Stimulated activated CD4-positive, alpha-beta T cell treated with anti-CD3 and anti-CD28 coated beads, Interleukin-2, amount 100 ng/mL, for 24 hours (primary cell): ENCODE measurements at places on chromosomes 16 and 17.

- no peak for DNase-seq
These were observed 30.7 kb upstream of the GSE1 start for GRCh38 chr16:85582229-85582991.

- DNase-seq, result no peak
These were observed 31.7 kb downstream of the RPH3AL start for GRCh38 chr17:320809-321385.

DNA sequence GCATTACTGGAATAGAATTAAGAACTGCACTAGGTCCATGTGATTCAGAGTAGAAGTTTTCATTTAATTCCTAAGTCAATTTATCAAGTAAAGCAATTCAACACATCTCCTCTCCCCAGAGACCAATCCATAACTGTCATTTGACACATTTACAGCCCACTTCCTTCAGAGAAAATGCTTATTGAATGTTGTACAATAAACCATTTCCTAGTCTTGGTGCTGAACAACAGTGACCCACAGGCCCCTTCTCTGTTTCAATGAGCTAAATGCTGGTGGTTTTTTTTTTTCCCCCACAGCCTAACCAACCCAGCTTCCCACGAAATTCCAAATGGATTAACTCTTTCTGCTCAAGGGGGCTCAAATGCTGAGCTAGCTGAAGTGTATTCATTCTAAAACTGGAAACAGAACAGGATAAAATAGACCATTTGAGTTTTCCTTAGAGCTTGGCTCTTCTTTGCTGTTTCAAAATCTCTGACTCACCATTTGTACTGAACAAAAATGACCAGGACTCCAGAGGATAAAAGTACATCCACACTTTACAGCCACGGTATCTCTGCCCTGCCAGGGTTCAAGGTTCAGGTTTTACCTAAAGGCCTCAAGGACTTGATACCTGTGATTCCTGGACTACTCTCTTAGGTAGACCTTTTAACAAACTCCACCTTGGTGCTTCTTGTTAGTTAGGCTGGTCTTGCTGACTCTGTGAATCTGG, 62.3 kb downstream of the TMEM100 start:
- DNase-seq, result no peak

- DNase-seq, result no peak
These were observed 20.1 kb downstream of the IRX3 start for GRCh38 chr16:54266363-54266955.

DNA sequence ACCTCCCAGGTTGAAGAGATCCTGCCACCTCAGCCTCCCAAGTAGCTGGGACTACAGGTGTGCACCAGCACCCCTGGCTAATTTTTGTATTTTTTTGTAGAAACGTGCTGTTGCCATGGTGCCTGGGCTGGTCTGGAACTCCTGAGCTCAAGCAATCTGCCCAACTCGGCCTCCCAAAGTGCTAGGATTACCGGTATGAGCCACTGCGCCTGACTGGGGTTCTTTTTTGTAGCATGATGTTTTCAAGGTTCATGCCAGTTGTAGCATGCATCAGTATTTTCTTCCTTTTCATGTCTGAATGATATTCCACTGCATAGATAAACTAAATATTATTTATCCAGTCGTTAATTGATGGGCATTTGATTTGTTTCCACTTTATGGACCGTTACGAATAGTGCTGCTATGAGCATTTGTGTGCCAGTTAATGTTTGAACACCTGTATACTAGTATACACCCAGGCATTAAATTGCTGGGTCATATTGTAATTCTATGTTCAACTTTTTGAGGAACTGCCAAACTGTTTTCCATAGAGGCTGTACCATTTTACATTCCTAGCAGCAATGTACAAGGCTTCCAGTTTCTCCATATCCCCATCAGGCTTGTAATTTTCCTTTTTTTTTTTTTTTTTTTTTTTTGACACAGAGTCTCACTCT, 24.8 kb upstream of the CEP20 start:
- no peak for DNase-seq

GRCh38 chr17:39364236-39365025, 37.0 kb downstream of the FBXL20 start:
- no peak for DNase-seq

DNA sequence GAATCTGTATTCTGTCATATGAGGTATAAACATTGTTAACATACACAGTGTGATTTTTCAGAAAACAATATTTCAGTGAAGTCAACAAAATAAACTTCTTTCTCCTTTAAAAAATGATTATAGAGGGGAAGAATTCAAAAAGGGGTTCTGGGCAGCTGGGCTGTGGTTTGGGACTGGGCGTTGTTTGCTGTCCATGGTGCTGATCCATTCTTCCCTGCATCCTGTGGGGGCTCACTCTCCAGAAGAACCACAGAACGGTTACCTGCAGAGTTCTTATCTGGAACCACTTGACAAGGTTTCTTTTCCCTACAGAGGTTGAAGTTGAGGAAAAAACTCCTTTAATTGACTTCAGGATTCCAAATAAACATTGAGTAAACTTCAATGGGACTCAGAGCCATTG, 1091.0 kb downstream of the CDH8 start:
- DNase-seq, result no peak

DNA sequence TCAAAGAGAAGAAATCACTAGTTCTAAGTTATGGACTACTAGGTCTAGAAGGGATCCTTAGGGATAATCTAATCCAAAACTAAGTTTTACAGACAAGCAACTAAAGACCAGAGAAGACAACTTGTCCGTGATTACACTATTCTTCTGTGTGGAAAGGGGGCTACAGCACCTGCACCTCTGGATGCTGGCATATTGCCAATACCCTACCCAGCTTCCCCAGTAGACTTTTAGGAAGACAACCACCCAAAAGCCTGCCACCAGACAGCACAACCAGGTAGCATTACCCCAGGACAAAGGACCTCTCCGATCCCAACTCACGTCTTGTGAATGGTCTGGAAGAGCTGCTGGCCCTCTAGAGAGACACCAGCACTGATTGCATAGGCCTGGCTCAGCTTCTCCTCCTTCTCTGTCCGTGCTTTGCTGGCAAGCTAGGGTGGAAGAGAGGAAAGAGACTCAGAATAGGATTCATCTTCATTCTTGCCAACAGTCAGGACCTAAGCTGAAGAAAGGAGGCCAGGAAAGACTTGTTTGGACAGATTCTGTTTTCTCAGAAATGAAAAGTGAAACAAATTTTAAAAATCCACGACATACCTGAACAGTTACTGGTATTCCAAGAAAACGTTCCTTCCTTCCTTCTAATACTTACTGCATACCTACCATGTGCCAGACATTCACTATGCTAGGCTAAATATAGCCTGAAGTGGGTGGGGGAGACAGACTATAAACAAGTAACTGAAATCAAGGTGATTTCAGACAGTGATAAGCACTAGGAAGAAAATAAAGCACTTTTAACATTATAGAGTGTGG, 25.3 kb upstream of the TMEM101 start:
- DNase-seq, result no peak

DNA sequence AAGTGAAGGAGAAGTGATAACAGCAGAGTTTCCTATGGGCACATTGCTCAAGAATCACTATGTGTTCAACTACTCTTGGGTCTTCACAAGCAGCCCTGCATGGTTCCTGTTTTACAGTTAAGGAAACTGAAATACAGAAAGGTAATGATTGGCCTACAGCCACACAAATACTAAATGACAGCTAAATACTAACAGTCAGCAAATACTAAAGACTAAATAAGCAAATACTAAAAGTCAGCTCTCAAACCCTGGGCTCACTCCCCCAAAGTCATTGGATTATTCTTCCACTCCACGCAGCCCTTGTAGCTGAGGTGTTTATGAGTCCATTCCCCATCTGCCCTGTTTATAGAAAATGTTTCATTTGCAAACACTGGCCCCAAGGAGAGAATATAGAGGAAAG, 372.7 kb upstream of the CDH11 start:
- no peak for DNase-seq

GRCh38 chr17:65756760-65757159, 195.3 kb upstream of the AXIN2 start:
- no peak for DNase-seq
